NCI-H1694 (cell line): ENCODE measurements at places on chromosomes 5 and 9.

GRCh38 chr5:72109625-72110024 lies 2.4 kb downstream of the MAP1B start:
- DNase-seq, result peak; percentile 39

- no peak for DNase-seq
Measured at GRCh38 chr5:149411738-149412519, 32.8 kb upstream of the IL17B start.

- DNase-seq, result no peak
Measured at GRCh38 chr5:129112295-129112694, 17.7 kb downstream of the ISOC1 start.

GRCh38 chr9:18314316-18314715 lies 159.6 kb upstream of the ADAMTSL1 start:
- DNase-seq, result no peak

DNA sequence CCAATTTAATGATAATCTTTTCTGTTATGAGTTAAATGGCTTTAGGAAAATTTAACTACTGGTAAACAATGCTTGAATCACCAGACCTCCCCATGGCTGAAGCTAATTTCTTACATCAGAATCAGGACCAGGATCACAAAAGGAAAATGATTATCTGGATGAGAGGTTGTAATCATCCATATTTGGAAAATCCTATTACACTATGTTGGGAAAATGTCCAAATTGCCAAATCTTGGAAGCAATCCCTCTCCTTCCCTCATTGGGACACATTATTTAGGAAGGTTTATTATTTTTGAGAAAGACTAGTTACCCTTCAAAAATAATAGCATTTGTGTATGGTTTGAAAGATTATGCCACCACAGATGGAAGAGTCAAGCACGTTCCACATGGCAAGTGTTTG lies 130.7 kb upstream of the MINAR2 start:
- no peak for DNase-seq
